ENCODE measurements at places on chromosomes 4 and X.

DNA sequence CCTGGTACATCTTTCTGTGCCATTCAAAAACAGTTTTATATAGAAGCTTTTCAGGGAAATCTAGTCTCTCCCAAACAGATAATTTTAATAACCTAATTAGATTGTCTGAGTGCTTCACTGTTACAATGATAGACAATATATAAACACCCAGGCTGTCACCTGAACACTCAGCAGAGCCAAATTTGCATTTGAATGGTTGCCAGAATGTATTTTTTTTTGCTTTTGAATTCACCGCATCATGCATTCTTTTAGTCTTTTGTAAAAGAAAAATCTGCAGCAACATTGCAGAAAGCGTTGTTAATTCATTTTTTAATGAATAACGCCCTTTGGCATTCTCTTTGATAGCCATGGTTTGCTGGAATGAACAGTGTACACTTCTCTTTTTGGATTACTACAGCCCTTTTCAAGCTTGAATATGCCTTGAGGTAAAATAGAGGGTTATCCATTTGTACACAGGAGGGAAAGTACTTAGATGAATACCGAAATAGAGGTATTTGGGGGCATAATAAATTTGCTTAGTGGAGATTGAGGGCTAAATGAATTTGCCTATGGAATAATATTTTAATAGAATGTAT is 175.0 kb upstream of the EPHA5 start:
- H3K27me3 ChIP-seq = no peaks in the 10 kb centered on the region
- no peaks in the 10 kb centered on the region for H3K4me1 ChIP-seq
- no peak overlapping the region for H3K4me3 ChIP-seq
- DNase-seq = no peak

GRCh38 chrX:46819136-46819535 is 17.7 kb upstream of the RP2 start:
- H3K27ac ChIP-seq = no peak overlapping the region
- no peaks in the 10 kb centered on the region for H3K36me3 ChIP-seq
- DNase-seq = no peak
- H3K4me3 ChIP-seq = no peak overlapping the region
- peaks cover 3% of the 10 kb centered on the region for H3K27me3 ChIP-seq
- H3K4me1 ChIP-seq = no peaks in the 10 kb centered on the region

DNA sequence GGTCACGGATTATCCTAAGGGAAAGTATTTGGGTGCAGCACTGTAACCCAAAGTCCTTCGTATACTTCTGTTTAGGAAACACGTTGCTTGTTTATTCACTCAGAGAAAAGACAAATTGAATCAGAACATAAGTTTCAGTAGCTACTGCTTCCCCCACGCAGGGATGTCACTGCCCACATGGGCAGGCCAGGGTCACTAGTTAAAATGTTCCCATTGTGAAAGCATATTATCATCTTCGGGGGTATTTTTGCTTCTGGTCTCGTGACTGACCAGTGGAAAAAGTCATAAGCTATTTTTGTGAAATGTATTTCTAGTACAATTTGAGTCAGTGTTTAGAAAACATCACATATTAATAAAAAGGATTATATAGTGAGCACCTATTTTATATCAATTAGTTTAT is 377.8 kb downstream of the PCDH7 start:
- no peak overlapping the region for H3K27ac ChIP-seq

DNA sequence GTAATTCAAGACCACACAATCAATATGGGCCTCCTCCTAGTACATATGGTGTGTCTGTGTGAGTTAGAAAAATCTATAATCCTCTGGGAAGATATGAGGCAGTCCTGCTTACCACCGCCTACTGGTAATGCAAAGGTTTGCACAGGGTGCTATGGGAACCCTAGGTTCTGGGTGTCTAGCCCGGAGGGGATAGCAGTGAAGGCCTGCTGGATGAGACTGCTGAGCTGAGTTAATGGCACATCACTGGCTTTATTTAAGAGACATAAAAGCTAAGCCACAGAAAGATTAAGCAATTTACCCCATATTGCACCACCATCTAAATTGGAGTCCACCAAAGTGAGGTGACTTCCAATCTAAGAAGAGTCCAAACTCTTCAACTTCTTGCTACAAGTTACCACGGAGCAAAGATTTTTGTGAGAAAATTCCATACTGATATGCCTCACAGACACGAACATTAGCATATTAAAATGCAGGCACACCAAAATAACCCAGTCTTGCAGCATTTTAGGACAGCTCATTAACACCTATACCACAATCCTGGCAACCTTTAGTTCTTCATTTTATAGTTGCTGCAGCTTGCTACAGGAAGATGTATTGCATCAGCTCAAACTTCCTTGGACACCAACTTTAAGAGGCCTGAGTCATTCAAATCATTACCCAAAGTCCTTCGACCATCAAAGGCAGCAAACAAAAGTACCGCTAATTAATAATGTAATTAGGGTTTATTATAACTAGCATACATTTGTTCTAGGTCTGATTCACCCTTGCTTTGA is 13.7 kb downstream of the DGKK start:
- no peak overlapping the region for H3K27ac ChIP-seq
- H3K27me3 ChIP-seq = peaks cover 17% of the 10 kb centered on the region
- H3K36me3 ChIP-seq = no peaks in the 10 kb centered on the region
- H3K4me3 ChIP-seq = no peak overlapping the region
- H3K4me1 ChIP-seq = no peaks in the 10 kb centered on the region

DNA sequence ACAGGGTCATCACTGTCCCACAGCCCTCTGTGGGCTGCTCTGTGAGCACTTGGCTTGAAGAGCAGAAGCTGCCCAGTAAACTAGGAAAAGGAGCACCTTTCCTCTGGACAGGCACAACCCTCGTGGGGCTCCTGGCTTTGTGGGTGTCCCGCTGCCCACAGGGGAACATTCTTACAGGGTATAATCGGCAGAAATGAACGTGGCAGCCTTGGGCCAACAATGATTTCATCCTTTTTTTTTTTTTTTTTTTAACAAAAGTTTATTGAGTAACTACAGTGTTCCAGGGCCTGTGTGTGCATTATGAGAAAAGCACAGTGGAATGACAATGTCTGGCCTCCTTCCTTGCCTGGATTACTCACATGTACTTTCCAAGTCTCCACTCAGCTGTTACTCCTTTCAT is 197.2 kb downstream of the PDGFC start:
- H3K36me3 ChIP-seq = no peaks in the 10 kb centered on the region
- no peaks in the 10 kb centered on the region for H3K4me1 ChIP-seq
- no peak overlapping the region for H3K27ac ChIP-seq

DNA sequence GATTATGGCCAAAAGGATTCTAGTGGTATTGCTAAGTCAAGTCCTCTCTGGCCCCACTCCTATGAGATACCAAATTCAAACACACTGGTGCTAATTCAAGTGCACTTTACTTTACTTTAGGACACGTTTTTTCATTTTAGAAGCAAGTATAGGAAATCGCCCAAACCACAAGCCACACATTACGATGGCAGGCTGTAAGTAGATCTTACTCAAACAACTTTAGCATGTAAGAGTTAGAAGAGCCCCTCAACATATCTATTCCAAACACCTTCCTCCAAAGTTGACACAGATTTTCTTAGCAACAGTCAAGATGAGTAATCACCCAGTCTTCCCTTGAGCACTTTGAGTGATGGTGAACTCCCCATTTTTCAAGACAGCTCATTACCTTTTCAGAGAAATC is 43.6 kb downstream of the DRD5 start:
- DNase-seq = peak; percentile 11
- peaks cover 17% of the 10 kb centered on the region for H3K4me1 ChIP-seq
- H3K4me3 ChIP-seq = no peak overlapping the region
- no peak overlapping the region for H3K27ac ChIP-seq
- H3K36me3 ChIP-seq = no peaks in the 10 kb centered on the region

DNA sequence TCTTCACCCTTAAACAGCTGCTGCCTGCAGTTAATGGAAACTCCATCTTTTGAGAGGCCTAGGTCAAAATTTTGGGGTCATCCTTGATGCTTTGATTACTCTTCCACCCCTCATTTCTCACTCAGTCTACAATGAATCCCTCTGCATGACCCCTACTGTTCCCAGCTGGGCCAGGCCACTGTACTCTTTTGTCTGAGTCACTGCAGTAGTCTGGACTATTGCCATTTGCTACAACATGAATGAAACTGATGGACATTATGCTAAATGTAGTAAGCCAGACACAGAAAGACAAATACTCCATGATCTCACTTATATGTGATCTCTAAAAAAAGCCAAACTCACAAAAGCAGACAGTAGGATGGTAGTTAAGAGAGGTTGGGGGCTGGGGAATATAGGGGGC is 28.3 kb downstream of the STK32B start:
- no peaks in the 10 kb centered on the region for H3K27me3 ChIP-seq
- H3K4me1 ChIP-seq = no peaks in the 10 kb centered on the region
- no peaks in the 10 kb centered on the region for H3K36me3 ChIP-seq
- no peak overlapping the region for H3K27ac ChIP-seq
- H3K4me3 ChIP-seq = no peak overlapping the region

DNA sequence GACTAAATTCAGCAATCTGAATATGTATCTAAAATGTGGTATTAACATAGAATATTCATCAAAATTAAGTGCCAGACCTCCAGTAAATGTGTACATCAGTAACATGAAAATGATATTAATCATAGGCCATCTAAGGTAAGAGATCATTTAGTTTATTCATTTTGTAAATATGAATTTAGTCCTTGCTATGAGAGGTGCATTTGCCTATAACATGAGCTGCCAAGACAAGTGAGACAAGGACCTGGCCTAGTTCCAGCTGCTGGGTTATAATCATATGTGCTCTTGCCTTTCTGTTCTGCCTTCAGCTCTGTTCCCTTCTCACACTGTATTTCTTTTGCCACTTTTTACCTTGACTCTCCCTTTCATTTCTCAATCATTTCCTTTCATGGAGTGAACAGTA is 160.0 kb downstream of the STIM2 start:
- peaks cover 21% of the 10 kb centered on the region for H3K4me1 ChIP-seq
- no peak for DNase-seq
- no peak overlapping the region for H3K27ac ChIP-seq
- no peak overlapping the region for H3K4me3 ChIP-seq

GRCh38 chr4:155371432-155372043 is 5.2 kb downstream of the MAP9 start:
- no peak overlapping the region for H3K4me3 ChIP-seq
- H3K27ac ChIP-seq = no peak overlapping the region
- peaks cover 13% of the 10 kb centered on the region for H3K4me1 ChIP-seq
- H3K27me3 ChIP-seq = no peaks in the 10 kb centered on the region
- no peak for DNase-seq
- H3K36me3 ChIP-seq = no peaks in the 10 kb centered on the region

GRCh38 chr4:111854494-111855087 is 290.7 kb upstream of the FAM241A start:
- H3K27me3 ChIP-seq = no peaks in the 10 kb centered on the region
- H3K4me3 ChIP-seq = no peak overlapping the region
- no peaks in the 10 kb centered on the region for H3K4me1 ChIP-seq

GRCh38 chr4:4837316-4837715 is 22.1 kb upstream of the MSX1 start:
- H3K4me3 ChIP-seq = no peak overlapping the region
- no peak for DNase-seq
- H3K36me3 ChIP-seq = no peaks in the 10 kb centered on the region
- H3K4me1 ChIP-seq = no peaks in the 10 kb centered on the region
- H3K27me3 ChIP-seq = no peaks in the 10 kb centered on the region

- peaks cover 72% of the 10 kb centered on the region for H3K4me1 ChIP-seq
- no peak for DNase-seq
- peak overlapping the region; percentile 87 for H3K4me3 ChIP-seq
- peak overlapping the region; percentile 97 for H3K27ac ChIP-seq
Measured at GRCh38 chrX:39327255-39327654, 526.0 kb downstream of the MID1IP1 start.

DNA sequence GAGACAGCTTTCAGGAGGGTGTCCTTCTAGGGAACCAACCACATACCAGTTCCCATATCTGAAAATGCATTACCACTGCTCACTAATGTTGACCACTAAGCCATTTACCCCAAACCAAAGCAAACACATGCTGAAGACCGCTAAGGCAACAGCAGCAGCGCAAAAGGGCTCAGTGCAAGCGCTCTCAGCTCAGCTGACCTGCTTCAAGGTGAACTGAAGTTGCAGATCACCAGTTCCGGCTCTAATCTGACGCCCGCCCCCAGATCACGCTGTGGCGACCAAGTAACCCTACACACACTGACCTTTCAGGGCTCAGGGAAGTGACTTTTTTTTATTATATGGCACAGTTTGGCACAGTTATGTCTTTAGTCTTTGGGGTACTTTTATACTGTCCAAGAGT is 5.8 kb downstream of the MECP2 start:
- DNase-seq = no peak
- H3K27me3 ChIP-seq = no peaks in the 10 kb centered on the region
- no peak overlapping the region for H3K4me3 ChIP-seq
- no peak overlapping the region for H3K27ac ChIP-seq

GRCh38 chr4:102061133-102061532 is 270.6 kb downstream of the BANK1 start:
- H3K4me3 ChIP-seq = no peak overlapping the region
- peaks cover 2% of the 10 kb centered on the region for H3K27me3 ChIP-seq
- no peaks in the 10 kb centered on the region for H3K36me3 ChIP-seq
- H3K4me1 ChIP-seq = no peaks in the 10 kb centered on the region
- DNase-seq = no peak

DNA sequence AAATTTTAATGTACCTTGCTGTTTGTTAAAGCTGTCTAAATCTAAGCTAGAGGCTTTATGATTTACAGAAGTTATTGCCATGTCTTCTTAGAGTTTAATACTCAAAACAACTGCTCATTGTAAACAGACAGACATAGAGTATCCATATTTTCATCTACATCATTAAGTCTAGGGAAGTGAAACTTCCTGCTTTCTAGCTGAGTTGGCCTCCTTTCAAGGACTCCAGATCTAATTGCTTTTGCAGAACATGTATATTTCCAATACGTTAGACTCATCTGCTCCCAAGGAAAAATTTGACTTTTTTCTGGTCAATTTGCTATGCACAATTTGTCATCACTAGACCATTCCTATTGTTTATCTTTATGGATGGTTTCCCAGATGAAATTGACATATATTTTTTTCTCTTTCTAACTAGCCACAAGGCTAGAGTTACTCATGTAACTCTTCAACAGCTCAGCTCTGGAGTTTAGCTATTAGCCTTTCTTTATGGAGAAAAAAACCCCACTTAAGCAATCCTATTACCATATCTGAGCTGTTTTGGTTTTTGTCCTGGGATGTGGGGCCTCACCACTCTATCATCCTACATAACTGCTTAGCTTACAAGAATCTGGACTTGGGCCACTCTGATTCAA is 122.9 kb downstream of the PPA2 start:
- H3K27ac ChIP-seq = no peak overlapping the region
- no peak for DNase-seq
- H3K4me1 ChIP-seq = peaks cover 19% of the 10 kb centered on the region
- H3K27me3 ChIP-seq = no peaks in the 10 kb centered on the region

DNA sequence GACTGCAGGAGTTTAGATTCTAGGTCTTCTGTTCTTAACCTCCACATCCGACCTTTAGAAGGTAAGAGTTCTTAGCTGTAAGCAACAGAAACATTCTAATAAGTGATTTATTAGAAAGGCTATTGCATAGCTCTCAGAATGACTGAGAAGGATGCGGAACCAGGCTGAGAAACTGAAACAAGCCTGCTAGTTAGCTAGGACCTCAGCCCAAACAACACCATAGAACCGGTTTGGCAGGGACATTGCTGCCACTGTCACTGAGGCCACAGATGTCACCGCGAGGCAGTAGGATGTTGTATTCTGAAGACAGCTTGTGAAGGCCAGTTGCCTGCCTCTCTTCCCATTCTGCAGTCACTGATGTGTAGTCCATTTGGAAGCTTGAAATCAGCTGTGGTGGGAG is 160.0 kb upstream of the ARX start:
- no peaks in the 10 kb centered on the region for H3K4me1 ChIP-seq
- H3K36me3 ChIP-seq = no peaks in the 10 kb centered on the region
- no peak for DNase-seq
- H3K27me3 ChIP-seq = no peaks in the 10 kb centered on the region
- no peak overlapping the region for H3K27ac ChIP-seq

GRCh38 chrX:46803140-46803539 is 33.7 kb upstream of the RP2 start:
- no peak overlapping the region for H3K27ac ChIP-seq
- no peak overlapping the region for H3K4me3 ChIP-seq
- no peak for DNase-seq
- H3K4me1 ChIP-seq = no peaks in the 10 kb centered on the region
- no peaks in the 10 kb centered on the region for H3K27me3 ChIP-seq

All from activated T-helper 2 cell treated with anti-CD3 and anti-CD28 coated beads, Interferon-gamma antibody, Interleukin-2, Interleukin-4, amounts not matched to agents 10 μg/mL and 5 μg/mL and 100 μg/mL, durations not matched to agents 14 hours and 24 hours and 36 hours (primary cell).